ENCODE measurements at places on chromosomes 16 and 17.
A peak's percentile ranks its signal among the peaks of the same experiment; 100 is the strongest.

GRCh38 chr17:47733674-47734410, 806 bp downstream of the TBX21 start:
- DNase-seq, result peak; percentile 24

- DNase-seq, result no peak
Measured at GRCh38 chr17:18860161-18860972, 2.4 kb downstream of the PRPSAP2 start.

DNA sequence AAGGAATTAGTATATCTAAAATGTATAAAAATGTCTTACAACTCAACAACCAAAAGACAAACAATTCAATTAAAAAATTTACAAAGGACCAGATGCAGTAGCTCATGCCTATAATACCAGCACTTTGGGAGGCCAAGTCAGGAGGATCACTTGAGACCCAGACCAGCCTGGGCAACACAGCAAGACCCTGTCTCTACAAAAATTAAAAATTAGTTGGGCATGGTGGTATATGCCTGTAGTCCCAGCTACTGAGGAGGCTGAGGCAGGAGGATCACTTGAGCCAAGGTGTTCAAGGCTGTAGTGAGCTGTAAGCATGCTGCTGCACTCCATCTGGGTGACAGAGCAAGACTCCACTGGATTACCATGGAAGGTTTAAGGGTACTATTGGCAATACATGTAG, 33.8 kb downstream of the ZNRF1 start:
- DNase-seq, result no peak

- DNase-seq, result no peak
Measured at GRCh38 chr16:22327446-22327775, 30.2 kb downstream of the POLR3E start.

- no peak for DNase-seq
Measured at GRCh38 chr16:67969254-67970039, 1.0 kb upstream of the SLC12A4 start.

DNA sequence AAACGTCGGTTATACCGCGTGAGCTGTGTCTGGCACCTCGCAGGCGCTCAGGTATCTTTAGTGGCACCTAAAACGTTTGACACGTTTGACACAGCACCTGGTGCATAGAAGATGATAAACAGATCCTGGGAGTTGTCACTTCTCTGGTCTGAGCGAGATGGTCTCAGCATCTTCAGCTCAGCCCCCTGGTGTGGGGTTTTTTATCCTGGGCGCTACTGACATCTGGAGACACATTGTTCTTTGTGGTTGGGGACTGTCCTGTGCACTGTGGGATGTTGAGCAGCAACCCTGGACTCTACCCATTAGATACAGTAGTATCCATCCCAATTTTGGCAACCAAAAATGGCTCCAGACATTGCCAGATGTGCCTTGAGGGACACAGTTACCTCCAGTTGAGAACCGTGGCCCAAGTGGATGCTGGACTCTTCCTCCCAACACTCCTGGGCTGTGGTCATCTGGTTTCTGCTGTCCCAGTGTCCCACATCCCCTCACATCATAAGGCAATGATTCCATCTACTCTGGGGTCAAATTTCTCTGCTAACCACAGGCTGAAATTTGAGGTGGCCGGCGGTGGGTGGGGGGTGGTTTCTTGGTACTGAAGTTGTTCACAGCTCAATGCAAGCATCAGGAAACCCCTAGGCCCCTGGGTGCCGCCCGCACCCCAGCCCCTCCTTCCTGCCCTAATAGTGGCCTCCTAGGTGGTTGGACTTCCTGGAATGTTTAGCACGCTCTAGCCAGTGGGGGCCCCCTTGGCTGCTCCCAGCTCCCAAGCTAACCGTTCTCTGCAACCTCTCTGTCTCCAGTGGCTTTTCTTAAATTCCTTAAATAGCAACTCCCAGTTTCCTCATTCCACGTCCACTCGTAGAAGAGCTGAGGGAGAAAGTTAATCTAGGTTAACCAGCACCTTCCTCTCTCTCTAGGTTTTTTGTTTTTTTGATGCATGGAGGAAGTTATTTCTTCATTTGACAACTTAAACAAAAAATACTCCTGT, 124.8 kb downstream of the ABCC1 start:
- no peak for DNase-seq

- DNase-seq, result no peak
Measured at GRCh38 chr17:45061606-45062205, 589 bp downstream of the NMT1 start.

DNA sequence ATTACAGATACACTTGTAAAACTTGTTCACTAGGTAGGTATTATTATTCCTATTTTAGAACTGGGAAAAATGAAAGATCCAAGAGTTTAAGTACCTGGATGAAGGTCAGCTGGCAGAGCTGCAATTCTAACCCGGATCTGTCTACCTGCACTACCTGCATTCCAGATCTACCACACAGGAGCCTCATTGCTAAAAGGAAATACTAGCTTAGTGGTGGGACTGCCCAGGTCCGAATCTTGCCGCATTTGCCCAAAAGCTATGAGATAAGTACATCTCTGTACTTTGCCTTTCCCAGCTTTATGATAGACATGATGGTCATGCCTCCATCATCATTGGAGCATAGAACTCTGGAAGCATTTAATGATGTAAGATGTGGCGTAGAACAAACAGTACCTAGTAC, 36.8 kb upstream of the TEKT3 start:
- DNase-seq, result no peak

Data from stimulated activated CD4-positive, alpha-beta T cell treated with anti-CD3 and anti-CD28 coated beads, Interleukin-1b, Interleukin-23, amount 100 ng/mL, for 4 hours (primary cell).